ENCODE measurements at places on chromosomes 5 and 9.

DNA sequence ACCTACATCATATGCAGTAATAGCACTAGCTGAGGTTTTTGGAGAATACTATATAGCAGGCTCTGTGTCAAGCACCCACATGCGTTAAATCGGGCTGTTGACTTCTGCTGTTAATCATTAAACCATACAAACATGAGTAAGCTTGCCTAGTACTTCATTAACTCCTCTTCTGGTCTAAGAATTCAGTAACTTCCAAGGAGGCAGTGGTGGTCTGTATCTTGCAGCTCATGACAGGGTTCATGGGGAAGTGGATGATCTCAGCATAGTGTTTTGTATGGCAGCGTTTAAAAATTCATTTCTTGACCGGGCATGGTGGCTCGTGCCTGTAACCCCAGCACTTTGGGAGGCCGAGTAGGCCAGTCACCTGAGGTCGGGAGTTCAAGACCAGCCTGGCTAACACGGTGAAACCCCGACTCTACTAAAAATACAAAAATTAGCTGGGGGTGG lies at the start of gene HAVCR1:
Gene HAVCR1 (minus strand): TSS at position 24 of the 447 bp plus-strand sequence. CDS start 1,173 bp downstream, outside the sequence.
- no peak for DNase-seq

- no peak for DNase-seq
Measured at GRCh38 chr9:73680831-73681230, 529.2 kb downstream of the ANXA1 start.

GRCh38 chr5:53378190-53378589 lies 102.2 kb upstream of the FST start:
- DNase-seq, result no peak

- DNase-seq, result peak; percentile 86
Measured at GRCh38 chr5:69432412-69433206, 17.7 kb downstream of the MARVELD2 start.

DNA sequence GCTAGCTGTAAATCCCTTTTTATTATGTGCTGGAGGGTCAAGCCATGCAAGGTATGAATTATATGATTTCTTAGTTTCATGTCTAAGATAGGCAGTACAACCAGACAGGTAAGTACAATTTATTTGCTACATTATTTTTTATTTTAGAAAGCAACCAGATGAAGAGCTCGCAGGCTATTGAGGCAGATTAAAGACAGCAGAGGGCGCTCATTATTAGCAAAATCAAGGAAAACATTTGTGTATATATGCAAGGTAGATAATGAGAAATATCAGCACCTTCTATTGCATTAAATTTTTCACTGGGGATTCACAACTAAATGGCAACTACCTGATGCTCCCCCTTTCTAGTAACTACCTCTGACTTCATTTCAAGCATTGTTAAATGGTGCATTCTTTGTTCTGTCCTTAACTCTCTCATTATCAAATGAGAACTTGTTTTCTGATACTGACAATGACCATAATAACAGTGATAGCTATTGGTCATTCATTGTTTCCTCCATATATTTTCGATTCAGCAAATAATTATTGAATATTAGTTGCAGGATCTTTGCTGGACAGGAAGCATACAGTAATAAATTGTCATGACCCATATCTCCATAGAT lies 8.6 kb downstream of the SCGB3A2 start:
- peak; percentile 4 for DNase-seq

- DNase-seq, result no peak
Measured at GRCh38 chr5:159102311-159102934, 2.7 kb upstream of the EBF1 start.

- DNase-seq, result no peak
Measured at GRCh38 chr9:97748525-97748924, 51.4 kb upstream of the XPA start.

DNA sequence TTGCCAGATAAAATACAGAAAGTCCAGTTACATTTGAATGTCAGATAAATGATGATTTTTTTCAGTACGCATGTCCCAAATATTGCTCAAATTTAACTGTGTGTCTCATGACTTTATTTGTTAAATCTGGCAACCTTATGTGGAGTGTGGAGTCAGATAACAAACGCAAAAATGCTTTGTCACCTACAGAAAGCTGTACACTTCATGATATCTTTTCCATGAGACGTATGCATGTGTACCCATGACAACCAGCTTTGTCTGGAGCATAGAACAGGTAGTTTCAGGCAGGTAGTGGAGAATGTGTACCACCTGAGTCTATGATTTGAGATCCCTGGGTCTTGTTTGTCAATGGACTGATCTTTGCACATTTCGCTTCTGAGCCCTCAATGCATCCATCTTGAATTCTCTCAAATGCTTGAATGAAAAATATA lies 105.5 kb upstream of the CPEB4 start:
- no peak for DNase-seq

DNA sequence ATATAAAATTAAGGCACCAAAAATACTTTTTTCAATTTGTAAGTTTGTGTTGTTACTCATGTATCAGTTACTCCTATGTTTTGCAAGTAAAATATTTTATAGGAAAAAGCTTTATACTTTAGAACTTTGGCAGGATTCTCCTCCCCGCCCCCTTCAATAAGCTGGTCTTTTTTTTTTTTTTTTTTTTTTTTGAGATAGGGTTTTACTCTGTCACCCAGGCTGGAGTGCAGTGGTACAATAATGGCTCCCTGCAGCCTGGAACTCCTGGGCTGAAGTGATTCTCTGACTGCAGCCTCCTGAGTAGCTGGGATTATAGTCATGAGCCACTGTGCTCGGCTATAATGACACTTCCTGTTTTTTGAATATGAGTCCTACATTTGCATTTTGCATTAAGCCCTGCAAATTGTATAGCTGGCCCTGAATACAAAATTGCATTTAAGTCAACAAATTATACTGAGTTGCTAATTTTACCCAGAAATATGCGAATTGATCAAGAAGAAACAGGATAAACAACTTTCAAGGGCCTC lies 192.9 kb downstream of the PIK3R1 start:
- peak; percentile 68 for DNase-seq

GRCh38 chr9:132077881-132078698 lies 1.6 kb downstream of the MED27 start:
- DNase-seq, result no peak

- no peak for DNase-seq
Measured at GRCh38 chr5:162324328-162324727, 256.8 kb downstream of the GABRG2 start.

DNA sequence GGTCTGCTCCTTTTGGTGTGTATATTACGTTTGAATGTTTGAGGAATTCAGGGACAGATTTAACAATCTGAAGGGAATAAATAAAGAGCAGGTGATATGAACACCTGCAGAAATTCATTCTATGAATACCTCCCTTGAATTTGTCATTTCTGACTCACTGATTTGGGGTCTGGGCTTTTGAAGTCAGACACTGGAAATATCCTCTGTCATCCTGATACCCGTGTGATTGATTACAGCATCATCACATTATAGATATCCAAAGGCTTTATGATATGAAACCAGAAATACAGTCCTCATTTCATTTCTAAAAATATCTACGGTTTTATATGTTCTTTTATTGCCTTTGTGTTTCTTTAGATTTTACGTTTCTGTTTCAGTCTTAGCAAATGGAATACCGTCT lies 68.5 kb downstream of the TMEM232 start:
- DNase-seq, result no peak

- DNase-seq, result peak; percentile 68
Measured at GRCh38 chr5:174355208-174355612, 309.7 kb downstream of the NSG2 start.

DNA sequence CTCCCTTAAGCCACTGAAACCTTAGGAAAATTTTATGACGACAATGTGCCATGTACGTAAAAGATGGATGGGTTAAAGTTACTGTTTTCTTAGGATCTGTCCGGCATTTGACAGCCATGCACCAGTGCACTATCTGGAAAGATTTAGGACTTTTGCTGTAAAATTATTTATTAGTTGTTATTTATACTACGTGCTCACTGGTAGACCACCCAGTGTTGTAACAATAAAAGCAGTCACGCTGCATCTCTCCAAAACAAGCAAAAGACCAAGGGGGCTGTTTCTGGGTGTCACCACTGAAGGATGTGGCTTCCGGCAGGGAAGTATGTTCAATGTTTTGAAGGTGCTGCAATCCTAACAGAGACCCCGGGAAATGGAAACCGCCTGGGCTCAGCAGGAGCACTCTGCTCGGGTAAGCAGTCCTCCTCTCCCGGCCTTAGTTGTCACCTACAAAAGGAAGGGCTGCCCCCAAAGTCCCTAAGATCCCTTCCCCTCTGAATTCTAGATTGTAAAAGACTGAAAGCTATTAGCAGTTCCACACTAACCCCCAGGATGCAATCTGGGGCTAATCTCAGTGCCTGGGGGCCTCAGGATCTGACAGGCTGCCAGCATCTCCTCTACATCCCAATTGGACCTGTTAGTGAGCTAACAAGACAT lies 38.6 kb downstream of the SAXO1 start:
- DNase-seq, result no peak

DNA sequence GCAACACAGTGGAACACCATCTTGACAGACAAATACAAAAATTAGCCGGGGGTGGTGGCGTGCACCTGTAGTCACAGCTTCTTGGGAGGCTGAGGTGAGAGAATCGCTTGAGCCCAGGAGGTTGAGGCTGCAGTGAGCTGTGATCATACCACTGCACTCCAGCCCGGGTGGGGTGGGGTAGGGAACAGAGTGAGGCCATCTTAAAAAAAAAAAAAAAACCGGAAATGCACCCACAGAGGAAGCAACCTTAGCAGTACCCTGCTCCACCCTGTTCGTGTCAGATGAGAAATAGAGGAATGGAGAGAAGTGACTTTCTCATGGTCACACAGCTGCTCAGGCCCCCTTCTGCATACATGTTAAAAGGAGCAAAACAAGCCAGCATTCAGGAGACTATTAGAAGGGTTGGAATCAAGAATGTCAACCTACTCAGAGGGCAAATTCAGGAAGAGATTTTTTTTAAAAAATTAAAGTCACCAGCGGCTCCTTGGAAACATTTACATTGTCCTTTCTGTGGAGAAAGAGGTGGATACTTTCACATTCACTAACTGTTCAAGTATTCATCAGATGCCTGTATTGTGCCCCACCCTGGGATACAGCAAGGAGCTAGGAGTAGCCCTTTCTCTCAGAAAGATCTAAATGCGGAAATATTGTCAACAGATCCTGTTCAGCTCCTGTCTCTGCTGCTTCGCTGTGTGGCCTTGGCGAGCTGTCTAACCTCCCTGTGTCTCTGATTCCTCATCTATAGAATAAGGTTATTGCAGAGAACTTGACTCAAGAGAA lies 41.0 kb downstream of the CYFIP2 start:
- DNase-seq, result peak; percentile 14

GRCh38 chr5:17327048-17327625 lies 109.7 kb downstream of the BASP1 start:
- DNase-seq, result no peak

DNA sequence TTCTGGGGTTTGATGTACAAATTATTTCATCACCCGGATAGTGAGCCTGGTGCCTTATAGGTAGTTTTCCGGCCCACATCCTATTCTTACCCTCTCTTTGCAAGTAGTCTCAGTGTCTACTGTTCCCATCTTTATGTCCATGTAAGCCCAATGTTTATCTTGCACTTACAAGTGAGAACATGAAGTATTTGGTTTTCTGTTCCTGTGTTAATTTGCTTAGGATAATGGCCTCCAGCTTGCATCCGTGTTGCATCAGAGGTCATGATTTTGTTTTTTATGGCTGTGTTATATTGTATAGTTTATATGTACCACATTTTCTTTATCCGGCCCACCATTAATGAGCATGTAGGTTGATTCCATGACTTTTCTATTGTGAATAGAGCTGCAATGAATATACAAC lies 136.5 kb downstream of the PRR16 start:
- no peak for DNase-seq

DNA sequence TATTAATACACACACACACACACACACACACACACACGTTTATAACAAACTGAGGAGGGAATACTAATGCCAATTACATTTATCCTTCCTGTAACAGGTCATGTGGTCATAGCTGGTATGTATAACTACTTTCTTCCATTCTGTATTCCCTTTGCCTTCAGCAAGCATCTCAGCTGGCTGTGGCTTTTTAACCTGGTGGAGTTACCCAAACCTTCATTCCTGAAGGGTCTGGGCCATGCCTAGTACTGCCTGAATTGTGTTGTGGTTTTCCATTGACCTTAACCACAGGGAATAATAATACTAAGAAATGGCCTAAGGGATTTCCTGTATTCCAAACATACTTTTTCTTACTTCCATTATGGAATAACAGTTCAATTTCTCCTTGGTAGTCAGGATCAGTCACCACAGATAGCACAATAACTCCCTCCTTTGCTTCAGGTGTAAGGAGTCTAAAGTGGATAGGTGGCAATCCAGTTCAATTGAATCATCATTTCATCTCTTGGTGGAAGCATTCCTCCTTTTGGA lies 222.2 kb upstream of the MEF2C start:
- DNase-seq, result no peak

GRCh38 chr5:115573133-115573532 lies 28.6 kb upstream of the FEM1C start:
- DNase-seq, result no peak

- DNase-seq, result no peak
Measured at GRCh38 chr9:123058834-123059233, 25.4 kb downstream of the GPR21 start.

GRCh38 chr5:138686668-138687067 lies 66.6 kb upstream of the CTNNA1 start:
- DNase-seq, result peak; percentile 91

- DNase-seq, result no peak
Measured at GRCh38 chr5:139956342-139956741, 86.8 kb downstream of the NRG2 start.

- peak; percentile 63 for DNase-seq
Measured at GRCh38 chr5:178677429-178677828, 50.6 kb upstream of the CLK4 start.

- DNase-seq, result peak; percentile 77
Measured at GRCh38 chr5:176436656-176437055, 11.5 kb upstream of the FAF2 start.

DNA sequence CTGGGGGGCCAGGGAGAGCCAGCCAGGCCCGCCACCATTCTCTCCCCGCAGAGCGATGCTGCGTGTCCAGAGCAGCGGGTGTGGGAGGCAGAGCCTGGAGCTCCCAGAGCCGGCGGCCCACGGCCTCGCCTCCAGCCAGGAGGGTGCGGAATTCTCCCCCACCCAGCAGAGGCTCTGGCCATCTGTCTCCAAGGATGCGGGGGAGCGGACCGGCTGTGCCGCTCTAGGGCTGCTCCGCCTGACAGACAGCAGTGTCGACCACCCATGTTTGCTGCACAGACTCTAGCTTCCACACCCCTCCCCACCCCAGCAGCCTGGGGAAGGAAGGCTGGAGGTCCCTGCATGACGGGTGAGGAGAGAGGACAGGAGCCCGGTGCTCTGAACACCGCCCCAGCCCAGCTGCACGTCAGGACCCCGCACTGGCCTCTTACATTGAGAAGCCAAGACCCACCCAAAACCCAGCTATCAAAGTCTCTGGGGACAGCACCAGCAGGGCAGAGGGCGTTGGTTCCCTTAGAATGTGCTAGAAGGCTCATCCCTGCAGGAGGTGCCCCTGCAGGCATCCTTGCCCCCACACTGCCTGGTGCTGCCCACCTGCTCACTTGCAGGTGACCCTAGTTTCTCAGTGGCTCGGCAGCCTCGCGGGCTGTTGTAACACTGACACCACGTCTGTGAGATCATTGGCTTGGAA lies 29.7 kb upstream of the FCN1 start:
- DNase-seq, result no peak

GRCh38 chr9:112265391-112265790 lies 68.0 kb downstream of the PTBP3 start:
- DNase-seq, result no peak

- DNase-seq, result no peak
Measured at GRCh38 chr5:1270933-1271914, 23.6 kb downstream of the TERT start.
